ENCODE measurements at places on chromosomes 12 and 14.
A peak's percentile ranks its signal among the peaks of the same experiment; 100 is the strongest.

DNA sequence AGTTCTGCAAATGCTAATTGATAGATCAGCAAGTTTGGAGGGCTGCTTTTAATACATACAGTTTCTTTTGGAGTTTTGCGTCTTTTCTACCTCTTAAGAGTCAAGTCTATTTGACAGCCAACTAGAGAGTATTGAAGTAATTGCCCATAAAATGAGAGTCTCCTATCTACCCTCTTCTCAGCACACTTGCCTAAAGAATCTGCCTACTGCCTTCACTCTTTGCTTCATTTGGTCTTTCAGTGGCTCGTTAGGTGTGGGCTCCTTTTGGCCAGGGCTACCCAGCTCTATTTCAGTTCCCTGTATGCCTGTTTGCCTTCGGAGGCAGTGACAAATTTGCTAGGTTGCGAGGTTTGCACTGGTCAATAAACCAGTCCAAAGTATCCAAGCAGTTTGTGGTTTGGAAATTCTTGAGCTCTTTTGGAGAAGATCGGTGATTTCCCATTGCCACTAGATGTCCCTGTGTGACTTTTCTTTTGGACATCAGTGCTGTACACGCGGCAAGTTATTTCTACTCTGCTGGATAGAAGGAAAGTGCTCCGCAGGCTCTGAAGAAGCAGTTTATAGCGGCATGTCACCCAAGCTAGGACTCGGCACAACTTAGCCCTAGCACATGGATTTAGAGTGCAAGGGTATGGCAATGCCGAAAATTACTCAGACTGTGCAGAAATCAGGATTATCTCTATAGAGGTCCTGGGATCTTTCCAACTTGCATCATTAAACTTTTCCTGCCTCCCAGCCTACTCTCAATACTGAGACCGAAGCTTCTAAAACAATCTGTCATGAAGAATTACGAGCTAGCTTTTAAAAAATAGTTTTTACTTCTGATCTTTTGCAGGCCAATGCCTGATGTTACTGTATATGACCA, 38.6 kb downstream of the MGST1 start:
- no peak for DNase-seq

DNA sequence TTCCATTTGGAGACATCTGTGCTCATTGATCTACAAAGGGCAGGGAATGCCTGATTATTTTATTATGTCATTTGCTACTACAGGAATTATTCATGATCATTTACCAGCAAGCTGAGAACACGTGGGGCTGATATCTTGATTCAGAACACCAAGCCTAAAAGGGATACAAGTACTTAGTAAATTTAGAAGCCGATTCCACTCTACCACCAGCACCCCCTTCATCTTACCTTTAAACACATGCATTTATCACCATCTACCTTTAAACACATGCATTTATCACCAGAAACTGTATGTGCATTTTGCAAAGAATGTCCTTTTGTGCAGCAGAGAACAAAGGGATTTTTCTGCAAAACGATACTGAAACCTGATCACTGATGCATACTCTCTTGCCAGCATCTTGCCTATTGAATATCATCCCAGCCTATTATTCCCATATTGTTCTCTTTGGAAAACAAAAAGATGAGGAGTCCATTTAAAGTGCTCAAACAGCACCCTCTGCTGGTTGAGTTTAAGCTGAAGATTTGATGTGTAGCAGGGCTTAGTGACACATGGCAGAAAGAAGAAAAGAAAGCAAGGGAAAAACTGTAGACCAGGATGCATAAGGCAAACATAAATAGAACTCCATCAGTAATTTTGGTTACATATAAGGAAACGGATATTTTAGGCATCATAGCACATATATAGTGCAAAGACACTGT, 132.6 kb upstream of the PLEKHG7 start:
- peak; percentile 17 for DNase-seq

DNA sequence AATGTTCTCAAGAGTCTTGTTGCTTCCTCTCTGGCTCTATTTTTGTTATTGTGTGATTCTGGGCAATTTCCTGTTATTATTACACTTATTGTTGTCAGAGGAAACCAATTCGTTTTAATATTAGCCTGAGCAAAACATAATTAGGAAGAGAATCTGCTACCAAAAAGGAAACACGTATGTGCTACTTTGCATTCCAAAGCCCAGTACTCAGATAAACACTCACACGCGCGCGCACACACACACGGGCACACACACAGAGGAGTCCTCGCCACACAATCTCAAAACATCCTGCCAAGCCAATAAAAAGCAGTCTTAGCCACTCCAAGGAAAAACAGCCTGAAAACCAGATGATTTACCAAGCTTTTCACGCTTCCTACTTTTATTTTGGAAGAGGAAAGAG, 400.7 kb downstream of the NUAK1 start:
- DNase-seq: no peak

GRCh38 chr12:50203691-50204090, 36.5 kb upstream of the CERS5 start:
- DNase-seq: no peak

DNA sequence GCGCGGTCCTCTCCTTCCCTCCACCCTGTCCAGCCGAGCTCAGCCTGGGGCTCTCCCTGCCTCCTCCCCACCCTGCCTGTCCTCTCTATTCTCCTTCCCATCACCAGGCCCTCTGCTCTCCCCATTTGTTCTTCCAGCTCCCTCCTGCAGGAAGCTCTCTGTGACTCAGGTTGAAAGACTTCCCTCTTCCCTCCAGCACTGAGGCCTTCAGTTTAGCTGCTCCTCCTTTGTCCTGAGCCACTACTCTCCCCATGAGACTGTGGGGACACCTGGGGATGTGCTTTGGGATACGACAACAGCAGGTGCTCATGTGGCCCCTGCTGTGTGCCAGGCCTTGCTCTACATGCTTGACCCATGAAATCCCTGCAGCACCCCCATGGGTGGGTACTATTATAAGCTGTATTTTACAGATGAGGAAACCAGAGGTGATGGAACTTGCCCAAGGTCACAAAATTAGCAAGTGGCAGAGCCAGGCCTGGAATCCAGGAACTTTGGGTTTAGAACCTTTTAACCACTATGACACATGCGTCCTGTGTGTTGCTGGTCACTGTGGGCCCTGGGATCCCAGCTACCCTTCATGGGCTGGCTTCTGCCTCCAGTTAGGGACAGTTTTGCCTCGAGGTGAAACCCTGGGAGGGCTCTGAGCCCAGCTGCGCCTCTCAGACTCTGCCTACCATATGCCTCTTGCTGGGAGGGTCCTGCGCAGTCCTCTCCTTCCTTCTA, 5.5 kb downstream of the KRT80 start:
- no peak for DNase-seq
